NCI-H526 (cell line): ENCODE measurements at places on chromosomes 13 and 19.
A peak's percentile ranks its signal among the peaks of the same experiment; 100 is the strongest.

DNA sequence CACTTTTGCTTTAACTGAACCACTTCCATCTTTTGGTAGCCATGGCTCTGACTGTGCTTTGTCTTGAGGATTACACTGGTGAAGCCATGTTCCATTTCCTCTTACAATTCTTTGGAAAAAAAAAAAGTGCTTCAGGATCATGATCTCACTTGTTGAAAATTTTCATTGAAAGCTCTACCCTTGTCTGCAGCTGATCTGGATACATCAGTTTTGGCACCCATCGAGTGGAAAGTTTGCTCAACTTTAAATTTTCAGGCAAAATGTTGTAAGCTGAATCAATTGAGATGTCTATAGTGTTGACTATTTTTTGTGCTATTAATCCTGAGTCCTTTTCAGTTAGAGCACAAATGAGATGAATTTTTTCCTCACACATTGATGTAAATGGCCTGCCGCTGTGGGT, 48.3 kb upstream of the RFXAP start:
- no peak for DNase-seq

- no peak for DNase-seq
Observed at GRCh38 chr13:24032674-24033073, 127.8 kb upstream of the SPATA13 start.

DNA sequence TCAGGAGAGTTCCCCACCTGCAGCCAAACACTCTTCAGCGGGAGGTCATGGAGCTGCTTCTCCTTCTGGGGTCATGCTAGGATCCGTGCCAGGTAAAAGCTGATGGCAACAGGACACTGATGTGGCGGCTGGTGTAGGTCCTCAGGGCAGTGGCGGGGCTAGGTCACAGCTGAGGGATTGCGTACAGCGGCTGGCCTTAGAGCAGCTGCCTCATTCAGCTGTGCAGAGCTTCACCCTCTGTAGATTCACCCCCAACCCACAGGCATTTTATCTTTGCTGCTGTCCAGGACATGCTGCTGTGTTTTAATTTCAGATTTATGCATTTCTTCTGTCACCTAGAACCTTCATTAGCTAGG, 2.3 kb downstream of the MCF2L start:
- DNase-seq: no peak

DNA sequence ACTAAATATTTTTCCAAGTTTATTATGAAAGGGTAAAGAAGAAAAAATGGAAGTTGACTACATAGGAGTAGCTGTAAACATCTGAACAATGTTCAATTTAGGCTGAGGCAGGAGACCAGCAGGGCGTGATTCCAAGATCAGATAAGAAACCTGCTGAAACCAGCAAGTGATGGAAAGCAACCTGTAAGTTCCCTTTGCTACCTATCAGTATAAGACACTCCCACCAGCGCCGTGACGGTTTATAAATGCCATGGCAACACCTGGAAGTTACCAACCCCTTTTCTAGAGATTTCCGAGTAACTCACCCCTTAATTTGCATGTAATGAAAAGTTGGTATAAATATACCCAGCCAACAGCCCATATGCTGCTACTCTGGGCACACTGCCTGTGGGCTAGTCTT, 1.1 kb upstream of the ZNF45 start:
- DNase-seq: peak; percentile 57

DNA sequence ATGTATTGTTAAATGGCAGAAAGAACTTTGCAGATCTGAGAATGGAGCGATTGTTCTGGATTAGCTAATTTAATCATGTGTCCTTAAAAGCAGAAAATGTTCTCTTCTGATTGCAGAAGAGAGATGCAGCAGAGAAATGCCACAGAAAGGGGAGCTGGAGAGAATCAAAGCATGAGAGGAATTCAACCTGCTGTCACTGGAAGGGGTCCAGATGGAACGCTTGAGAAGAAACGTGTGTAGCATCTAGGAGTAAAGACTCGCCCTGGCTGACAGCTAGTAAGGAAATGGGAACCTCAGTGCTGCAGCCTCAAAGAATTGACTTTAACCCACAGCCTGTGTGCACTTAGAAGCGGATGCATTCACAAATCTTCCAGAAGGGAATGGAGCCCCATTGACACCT, 502.8 kb downstream of the KLF12 start:
- no peak for DNase-seq
